ENCODE measurements at places on chromosomes 1 and 21.
A peak's percentile ranks its signal among the peaks of the same experiment; 100 is the strongest.

DNA sequence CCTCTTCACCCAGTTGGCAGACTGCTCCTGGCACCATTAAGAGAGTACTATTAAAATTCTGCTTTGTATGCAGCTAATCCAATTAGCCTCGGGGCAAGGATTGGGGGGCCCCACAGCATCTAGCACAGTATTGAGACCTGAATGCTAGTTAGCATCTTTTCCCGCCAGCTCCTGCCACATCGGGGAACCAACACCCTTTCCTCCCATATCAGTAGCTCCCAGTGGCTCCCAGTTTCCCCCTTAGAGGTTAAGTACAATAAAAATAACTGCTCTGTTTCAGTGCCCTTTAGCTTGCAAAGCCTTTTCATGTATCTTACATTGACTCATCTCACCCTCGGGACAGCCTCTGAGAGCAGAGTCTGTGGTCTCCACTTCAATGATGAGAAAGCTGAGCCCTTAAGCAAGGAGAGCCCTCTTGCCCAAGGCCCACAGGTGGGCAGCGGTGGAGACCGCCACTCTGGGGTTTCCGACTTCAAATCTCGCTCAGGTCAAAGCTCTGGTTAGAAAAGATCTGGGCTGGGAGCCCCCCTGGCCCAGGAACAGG, 4.2 kb upstream of the PMVK start:
- no peak for DNase-seq

DNA sequence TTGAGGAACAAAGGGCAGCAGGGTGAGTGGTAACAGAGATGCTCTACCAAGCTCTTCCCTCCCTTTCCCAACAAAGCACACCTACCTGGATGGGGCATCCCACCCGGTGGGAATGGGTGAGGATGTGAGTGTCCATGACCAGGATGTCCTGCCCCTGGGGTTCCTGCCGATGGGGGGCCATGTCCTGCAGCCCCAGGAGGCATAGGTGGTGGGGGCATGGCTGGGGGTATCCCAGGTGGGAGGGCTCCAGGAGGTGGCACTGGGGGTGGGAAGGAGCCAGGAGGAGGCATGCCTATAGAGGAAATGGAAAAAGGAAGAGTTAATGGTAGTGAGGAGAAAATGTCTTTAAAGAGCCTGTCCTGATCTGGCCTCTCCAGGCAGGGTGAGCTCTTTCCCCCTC, 1.9 kb downstream of the SF3B4 start:
- no peak for DNase-seq

DNA sequence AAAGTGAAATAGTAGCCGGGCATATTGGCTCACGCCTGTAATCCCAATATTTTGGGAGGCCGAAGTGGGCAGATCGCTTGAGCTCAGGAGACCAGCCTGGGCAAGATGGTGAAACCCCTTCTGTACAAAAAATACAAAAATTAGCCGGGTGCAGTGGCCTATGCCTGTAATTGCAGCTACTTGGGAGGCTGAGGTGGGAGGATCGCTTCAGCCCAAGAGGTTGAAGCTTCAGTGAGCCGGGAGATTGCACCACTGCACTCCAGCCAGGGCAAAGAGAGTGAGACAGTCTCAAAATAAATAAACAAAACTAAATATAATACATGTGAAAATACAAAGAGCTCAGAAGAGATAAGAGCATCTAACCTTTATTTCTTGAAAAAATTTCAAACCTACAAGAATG, 2.3 kb upstream of the MSTO1 start:
- DNase-seq = no peak

GRCh38 chr1:69737527-69738185, 169.9 kb downstream of the LRRC7 start:
- peak; percentile 55 for DNase-seq

GRCh38 chr1:49333906-49334305, 557.2 kb upstream of the BEND5 start:
- no peak for DNase-seq
